ENCODE measurements at places on chromosomes 6 and 20.
A peak's percentile ranks its signal among the peaks of the same experiment; 100 is the strongest.

- no peak for DNase-seq
These were observed 79.5 kb downstream of the ZMYND8 start for GRCh38 chr20:47276851-47277534.

DNA sequence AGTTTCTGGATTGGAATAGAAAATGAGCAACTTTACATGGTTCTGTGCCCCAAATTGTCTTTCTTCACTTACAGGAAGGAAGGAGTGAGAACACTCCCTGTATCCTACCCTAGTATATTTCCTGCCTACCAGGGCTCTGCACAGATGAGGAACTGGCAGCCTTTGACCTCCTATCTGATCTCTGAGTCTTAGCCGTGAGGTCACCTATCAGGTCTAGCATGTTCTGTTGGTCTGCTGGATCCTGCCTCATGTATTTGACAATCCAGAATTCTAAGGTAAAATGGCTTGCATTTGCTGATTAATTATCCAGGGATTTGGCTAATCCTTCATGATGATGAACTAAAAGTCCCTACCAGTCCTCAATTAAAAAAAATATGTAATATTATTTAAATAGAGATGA lies 35.0 kb upstream of the TRAM2 start:
- no peak for DNase-seq

DNA sequence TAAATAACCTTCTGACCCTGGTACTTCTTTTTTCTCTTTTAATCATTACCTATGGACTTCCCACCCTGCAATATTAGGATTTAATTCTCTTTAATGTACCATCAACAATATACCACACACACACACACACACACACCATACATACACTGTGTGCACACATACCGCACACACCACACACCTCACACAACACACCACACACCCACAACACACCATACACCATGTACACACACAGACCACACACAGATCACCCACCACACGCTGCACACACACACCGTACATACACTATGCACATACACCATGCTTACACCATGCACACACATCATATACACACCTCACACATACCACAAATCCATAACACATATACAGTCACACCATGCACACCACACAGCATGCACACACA lies 57.4 kb upstream of the MAP3K4 start:
- DNase-seq: no peak

GRCh38 chr6:161279677-161280415 lies 6.0 kb upstream of the AGPAT4 start:
- no peak for DNase-seq

GRCh38 chr6:33413241-33414120 lies 2.7 kb downstream of the PHF1 start:
- no peak for DNase-seq

- no peak for DNase-seq
These were observed 89.0 kb upstream of the EPB41L1 start for GRCh38 chr20:36065427-36065998.

DNA sequence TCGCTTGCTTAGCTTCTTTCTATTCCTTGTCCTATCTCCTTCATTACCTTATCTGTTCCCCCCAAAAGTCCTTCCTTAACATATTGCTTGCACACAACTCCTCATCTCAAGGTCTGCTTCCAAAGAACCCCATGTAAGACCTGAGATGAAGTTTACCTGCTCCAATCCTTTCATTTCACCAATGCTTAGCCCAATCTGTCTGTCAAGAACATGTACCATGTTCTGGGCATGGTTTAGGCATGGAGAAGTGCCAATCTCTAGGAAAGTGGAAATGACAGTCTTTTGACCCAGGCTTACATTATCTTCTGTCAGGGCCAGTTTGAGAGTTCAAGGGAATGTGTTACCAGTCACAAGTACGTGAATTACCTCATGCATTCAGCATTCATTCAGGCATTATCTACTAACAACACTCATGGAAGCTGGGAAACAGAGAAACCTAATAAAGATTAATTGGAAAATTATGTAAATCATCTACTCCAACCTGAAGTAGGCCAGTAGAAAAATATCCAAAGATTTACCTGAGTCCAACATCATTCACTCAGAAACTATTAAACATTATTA lies 15.8 kb upstream of the TASP1 start:
- DNase-seq: no peak

DNA sequence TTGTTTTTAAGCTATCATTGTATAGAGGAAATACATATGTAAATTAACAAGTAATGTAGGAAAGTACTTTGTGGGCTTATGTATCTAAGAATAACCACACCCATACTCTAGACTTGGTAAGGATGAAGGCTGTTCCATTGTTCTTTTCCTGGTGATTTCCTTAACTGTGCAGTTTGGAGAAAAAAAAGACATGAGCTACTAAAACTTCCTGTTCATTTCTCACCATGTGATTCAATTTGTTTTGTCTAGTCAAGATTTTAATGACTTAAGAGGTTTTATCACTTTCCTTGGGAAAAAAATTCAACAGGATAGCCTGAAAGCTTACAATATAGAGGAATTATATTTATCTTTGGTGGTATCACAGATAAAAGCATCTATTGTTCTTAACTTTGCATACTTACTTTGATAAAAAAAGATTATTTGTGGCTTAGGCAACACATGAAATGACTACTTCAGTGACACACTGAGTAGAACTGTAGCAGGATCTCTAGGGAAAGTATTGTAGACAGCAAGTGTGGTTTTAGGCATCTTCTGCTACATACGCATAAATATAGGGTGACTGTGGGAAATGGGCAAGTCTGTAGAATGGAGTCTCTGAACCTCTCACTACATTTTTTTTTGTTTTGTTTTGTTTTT lies 80.3 kb downstream of the GJA1 start:
- DNase-seq: no peak

DNA sequence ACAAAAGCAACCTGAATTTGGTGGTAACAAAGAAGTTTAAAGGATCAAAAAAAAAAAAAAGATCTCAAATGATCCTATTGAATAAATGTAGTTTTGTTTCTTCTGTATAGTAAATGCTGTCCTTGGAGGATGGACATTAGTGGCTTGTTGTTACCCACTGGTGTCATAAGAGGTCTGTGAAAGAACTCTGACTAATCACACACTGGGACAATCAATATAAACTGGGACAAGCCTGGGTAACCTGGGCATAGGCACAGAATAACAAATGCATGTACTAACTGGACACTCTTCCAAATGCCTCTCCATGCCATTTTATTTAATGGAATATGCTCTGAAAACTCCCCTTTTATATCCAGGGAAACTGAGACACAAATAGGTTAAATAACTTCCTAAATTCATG lies 241.4 kb downstream of the DOK5 start:
- DNase-seq: no peak

DNA sequence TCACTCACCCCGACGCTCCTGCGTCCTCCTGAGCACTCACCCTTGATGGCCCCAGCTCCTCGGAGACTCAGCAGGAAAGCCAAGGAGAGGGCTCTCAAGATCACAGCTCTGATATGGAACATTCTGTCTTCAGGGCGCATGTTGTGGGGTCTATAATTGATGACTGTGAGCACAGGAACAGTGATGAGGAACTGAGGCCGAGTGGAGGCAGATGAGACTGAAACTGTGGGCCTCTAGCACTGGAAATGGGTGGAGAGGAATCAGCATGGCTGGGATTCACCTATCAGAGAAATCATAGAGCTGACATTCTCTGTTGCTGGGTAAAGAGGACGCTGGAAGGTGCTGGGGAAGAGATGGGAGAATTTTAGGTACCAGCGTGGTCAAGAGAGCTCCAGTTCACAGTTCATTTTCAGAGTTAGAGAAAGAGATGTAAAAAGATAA lies at the start of gene HLA-DPA1:
TSS of gene HLA-DPA1 (minus strand) at position 219 of the 441 bp plus-strand sequence.
- peak; percentile 8 for DNase-seq
